ENCODE measurements at places on chromosomes 6 and 20.

DNA sequence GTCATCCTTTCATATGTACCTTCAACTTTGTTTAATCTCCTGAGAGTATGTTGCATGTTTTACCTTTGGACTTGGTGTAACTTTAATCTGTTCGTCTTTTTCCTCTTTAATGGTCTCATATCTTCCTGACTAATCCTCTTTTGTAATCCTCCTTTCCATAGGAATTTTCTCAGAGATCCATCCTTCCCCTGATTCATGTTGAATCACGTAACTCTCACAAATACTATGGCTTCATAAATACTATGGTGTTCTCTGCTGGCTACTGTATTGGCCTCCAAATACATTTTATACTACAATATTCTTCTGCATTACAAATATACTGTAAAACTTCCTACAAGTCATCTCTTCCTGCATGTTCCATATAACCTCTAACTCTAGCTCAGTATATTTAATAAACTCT, 317.7 kb upstream of the ADGRB3 start:
- DNase-seq: no peak

DNA sequence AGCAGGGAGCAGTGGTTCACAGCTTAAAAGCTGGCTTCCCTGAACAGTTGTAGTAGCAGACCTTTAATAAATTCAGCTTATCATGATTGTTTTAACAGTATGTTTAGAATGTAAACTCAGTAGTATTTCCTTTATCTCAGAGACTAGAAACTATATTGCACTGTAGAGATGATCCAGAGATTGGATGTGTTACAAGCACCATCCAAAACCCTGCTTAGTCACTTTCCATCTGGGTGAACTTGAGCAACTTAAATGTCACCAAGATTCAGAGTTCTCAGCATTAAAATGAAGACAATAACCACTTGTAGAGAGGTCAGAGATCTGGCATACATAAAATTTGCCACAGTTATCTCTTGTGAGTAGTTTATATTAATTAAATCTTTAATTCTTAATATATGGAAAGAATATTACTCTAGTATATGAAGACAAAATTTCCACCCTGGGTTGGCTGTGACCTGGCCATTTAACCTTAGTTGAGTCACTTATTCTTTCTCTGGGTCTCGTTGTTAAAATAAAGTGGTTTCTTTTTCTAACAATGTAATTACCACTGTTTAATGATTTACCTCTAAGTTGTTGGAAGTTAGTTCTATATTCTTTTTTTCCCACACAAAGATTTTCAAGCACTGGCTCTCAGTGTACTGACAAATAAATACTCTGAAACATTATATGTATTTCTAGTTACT, 239.2 kb upstream of the FKBP1C start:
- DNase-seq: no peak

DNA sequence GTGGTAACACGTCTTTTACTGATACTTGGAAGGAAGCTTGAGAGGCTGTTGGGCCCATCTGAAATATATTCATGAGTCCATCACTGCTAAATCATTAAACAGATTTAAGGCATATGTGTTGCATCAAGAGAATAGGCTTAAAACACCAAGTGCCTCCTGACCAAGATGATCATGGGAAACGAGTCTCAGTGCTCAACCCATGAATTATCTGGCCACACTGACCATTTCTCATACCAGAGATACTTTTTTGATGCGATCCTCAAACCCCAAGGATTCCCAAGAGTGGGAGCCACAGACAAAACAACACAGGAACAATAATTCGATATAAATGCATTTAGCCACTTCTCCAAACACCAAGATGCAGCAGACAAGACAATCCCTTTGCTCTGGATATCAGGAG, 17.2 kb downstream of the HEY2 start:
- DNase-seq: no peak

- DNase-seq: no peak
Measured at GRCh38 chr6:155492061-155492735, 36.6 kb upstream of the NOX3 start.

- no peak for DNase-seq
Measured at GRCh38 chr6:150622941-150623874, 23.5 kb downstream of the PLEKHG1 start.

- DNase-seq: no peak
Measured at GRCh38 chr6:4635666-4636065, 140.5 kb upstream of the CDYL start.

- DNase-seq: no peak
Measured at GRCh38 chr6:35634316-35634715, 54.4 kb downstream of the FKBP5 start.

DNA sequence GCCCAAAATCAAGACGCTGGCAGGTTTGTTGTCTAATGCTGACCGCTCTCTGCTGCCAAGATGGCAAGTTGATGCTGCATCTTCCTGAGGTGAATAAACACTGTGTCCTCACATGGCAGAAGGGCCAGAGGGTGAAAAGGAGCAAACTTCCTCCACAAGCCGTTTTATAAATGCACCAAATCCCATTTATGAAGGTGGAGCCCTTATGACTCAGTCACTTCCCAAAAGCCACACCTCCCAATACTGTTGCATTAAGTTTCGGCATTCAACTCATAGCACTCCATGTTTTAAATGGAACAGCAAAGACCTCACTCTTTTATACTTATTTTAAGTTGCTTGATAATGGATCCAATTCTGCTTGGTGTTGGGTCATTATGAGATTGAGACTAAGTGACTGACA, 316.6 kb downstream of the RFPL4B start:
- DNase-seq: no peak

DNA sequence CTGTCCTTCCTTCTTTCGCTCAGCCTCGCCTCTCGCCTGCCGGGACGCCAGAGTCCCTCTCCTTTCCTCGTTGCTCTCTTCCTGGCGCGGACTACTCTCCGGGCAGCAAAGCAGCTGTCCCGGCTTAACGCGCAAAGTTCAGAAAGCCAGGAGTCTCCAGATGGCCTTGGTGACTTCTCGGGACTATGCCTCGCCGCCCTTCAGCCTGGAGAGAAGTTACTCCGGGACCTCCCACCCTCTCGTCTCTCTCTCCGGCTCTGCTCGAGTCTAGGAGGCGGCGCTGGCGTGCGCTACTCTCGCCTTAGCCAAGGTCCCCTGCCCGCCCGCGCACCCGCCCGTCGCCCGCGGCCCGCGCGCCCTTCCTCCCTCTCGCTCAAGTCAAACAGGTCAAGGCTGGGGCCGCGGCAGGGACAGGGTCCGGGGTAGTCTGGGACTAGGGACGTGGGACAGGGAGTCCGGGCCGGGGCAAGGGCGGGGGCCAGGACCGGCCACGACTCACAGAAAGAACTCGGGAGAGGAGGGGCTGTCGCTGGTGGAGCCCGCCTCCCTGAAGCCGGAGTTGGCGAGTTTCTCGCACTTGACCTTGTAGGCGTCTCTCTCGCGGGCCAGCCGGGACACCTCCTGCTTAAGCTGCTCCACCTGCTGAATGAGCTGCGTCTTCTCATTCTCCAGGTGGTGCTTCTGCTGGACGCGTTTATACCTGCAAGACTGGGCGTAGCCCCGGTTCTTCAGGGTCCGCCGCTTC, 1.5 kb downstream of the MAFB start:
- DNase-seq: no peak

DNA sequence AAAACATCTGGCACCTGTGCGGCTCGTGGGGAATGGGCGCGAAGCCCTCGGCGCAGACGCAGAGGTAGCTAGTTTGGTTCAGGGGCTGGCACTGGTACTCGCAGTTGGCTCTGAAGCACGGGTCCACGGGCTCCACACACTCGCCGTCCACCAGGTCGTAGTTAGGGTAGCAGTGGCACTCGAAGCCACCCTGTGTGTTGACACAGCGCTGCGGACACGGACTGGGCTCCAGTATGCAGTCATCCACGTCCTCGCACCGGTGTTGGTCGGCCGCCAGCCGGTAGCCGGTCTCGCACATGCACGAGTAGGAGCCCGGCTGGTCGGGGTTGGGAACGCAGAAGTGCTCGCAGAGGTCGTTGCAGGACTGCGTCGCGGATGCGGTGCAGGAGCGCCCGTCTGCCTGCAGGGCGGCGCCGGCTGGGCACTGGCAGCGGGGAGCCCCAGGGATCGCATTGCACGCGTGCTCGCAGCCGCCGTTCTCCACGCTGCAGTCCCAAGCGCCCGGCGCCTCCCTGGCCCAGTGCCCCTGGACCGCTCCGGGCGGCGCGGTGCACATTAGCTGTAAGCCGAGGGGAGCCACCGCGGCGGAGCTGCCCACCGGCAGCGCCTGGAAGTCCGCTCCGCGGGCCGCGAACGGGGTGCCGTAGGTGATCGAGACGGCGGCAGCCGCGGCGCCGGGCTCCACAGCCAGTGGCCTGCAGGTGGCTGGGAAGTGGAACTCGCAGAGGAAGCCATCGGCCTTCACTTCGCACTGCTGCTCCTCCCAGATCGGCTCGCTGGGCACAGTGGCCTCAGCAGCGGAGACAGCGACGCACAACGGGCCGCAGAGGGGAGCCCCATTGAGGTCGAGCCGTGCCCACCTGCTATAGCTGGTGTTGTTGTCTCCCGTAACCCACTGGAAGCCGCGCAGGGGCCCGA, 930 bp downstream of the THBD start:
- no peak for DNase-seq

GRCh38 chr6:102026649-102027048, 633.1 kb downstream of the GRIK2 start:
- no peak for DNase-seq

DNA sequence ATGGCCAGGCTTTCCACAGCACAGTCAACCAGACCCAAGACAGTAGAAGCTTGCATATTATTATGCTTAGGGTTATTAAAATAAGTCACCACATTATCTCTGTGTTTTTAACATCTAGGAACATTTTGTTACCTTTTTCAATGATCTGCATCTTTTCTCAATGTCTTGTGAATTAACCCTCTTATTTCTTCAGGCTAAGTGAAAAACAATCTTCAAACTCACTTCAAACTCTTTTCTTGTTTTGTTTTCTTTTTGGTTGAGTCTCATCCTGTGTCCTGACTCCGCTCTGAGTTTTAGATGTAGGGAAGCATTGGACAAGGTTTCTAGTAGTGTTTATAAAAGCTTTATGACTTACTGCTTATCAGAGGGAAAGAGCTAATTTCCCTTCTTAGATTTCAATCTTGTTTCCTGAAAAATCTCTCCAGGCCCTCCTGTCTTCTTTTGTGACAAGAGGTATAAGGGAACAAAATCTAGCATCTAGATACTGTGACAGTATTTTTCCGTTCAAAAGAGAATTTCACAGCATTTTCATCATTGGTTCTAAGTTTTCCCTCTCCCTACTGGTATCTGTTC, 26.2 kb downstream of the NOX3 start:
- DNase-seq: no peak

- DNase-seq: no peak
Measured at GRCh38 chr6:121549736-121550135, 114.3 kb downstream of the GJA1 start.

DNA sequence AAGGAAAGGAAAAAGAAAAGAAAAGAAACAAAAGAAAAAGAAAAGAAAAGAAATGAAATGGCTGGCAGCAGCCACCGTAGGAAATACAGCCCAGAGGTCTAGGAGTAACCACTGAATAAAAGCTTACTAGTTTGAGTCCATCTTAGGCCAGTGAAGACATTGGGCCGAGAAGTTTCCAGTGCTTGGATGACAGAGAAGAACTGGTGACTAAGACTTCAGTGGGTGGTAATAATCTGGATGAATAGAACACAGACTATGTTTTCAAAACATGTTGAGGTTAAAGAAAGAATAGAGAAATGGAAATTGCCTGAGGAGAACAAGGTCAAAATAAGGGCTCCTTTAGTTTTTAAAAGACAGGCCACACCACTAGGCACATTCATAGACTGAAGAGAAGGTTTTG, 198.8 kb downstream of the ATXN1 start:
- no peak for DNase-seq

DNA sequence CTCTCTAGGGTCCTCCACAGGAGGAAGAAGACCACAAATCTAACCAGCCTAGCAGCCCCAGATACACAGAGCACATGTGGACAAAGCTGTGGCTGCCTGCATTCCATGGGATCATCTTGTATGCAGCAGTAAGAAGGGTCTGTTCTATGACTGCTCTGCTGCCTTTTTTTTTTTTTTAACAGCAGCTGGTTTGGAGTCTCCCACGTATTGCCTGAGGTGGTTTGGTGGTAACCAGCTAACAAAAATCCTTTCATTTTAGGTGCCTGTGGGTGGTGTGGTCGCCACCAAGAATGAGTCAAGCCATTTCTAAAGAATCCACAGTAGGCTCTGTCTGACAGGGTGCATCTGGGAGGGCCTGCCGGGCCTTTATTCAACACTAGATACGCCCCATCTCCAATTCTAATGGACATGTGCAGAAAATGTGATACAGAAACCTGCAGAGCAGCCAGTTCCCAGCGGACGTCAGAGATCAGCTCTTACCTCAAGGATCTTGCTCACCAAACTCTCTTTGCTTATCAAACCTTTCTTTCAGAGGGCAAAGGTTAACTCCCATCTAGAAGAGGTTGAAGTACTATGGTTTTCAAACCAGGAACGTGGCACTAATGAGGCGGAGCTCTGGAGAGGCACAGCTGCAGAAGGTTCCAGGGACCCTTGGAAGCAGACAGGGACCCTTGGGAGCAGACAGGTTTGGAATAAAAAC, 32.0 kb downstream of the GNAS-AS1 start:
- DNase-seq: no peak

GRCh38 chr20:5356941-5357340, 40.2 kb upstream of the PROKR2 start:
- no peak for DNase-seq

DNA sequence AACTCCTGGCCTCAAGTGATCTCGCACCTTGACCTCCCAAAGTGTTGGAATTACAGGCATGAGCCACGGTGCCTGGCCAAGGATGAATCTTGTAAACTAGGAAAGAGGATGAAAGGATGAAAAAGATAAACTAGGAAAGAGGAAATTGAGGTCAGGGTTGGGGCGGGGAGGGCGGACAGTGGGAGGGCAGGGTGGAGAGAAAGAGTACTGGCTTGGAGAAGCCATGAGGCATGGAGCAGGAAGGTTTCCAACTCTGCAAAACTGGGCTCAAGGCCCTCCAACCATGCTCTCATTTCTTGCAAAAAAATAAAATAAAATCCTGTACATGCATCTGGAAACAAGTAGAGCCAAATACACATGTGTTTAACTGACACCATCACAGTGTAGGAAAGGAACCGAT, 256.6 kb upstream of the SGK1 start:
- DNase-seq: no peak

DNA sequence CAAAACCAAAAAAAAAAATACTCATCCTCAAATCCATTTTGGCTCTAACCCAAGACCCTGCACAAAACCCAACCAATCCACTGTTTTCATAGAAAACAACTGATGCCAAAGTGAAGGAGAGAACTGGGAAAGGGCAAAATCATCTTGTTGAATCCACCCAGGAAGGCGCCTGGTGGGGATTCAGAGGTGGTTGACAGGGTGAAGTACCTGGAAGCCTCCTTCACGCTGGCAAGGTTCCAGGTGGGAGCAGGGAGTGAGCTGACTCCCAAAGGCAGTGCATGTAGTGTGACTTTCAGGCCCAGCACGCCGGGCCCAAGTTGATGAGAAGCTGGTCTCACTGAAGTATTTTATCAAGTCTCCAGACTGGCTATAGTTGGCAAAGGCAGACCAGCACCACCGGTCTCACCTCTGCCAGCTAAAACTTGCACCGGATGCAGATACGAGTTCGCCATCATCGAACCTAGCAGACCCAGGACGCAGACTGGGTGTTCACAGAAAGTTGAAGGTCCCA, 16.5 kb downstream of the PPP1R10 start:
- DNase-seq: no peak

- DNase-seq: no peak
Measured at GRCh38 chr6:85923013-85923430, 280.3 kb upstream of the SYNCRIP start.

Data from cortex of kidney (tissue), 1 donor.